NCI-H774 (cell line): ENCODE measurements at places on chromosomes 13 and 19.
A peak's percentile ranks its signal among the peaks of the same experiment; 100 is the strongest.

GRCh38 chr13:24520733-24521132, 8.2 kb upstream of the PARP4 start:
- no peak for DNase-seq

DNA sequence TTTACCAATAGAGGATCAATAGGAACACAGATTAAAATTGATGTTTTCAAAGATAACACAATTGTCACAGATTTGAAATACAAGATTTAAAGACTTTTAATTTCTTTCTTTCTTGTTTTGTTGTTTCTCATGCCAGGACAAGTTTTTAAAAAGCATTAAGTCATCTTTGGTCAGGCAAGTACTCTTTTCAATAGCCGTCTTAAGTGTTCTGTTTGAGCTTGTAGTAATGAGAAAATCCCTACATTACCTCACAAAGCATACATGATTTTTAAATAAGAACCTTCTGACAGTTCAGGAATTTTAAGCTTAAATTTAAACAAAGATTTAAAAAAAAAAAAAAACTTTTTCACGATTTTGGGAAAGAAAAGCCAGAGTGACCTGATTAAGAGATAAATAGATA, 216.3 kb upstream of the PRR20A start:
- no peak for DNase-seq

DNA sequence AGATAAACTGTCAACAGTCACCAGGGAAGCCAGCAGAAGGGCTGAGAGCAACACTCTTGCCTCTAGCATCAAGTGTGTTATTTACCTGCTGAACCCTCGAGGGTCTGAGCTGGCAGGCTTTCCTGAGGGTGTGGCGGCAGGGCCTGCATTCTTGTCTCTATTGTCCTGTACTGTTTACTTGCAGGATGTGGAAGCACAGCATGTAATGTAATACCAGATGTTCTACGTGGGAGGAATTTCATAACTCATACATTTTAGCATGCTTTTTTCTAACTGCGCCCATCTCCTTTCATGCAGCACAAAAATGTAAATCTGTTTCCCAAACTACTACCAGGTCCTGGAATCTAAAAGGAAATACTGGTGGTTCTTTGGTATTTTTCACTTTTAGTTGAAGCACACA, 153.1 kb downstream of the RGCC start:
- no peak for DNase-seq

DNA sequence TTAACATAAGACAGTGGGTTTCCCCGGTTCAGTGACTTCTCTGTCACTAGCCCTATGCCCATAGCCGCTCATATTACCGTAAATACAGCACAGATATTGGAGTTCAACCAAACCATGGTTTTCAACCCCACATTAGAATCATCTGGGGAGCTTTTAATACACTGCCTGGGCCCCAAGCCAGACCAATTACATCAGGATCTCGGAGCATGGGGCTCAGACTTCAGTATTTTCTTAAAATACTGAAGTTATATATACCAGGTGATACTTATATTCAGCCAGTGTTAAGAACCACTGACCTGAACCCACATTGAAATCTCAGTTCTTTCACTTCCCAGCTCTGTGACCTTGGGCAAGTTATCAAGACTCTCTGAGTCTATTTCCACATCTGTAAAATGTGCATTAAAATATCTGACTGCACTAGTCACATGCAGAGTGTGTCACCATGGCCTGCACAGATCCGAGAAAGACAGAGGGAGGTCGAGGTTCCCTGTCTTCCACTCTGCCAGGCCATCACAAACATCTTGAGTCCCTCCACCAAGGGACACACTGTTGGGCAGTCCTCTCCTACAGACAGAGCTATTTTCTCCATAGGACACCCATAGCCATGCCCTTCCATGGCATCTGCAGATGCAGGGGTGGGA, 32.2 kb upstream of the IPO5 start:
- no peak for DNase-seq

GRCh38 chr13:32804673-32805230, 211.5 kb upstream of the KL start:
- peak; percentile 24 for DNase-seq
